Stimulated activated CD8-positive, alpha-beta memory T cell treated with anti-CD3 and anti-CD28 coated beads, Interleukin-4, amount 100 ng/mL, for 24 hours (primary cell): ENCODE measurements at places on chromosomes 13 and 19.

- DNase-seq, result no peak
These were observed 66.1 kb upstream of the ABCC4 start for GRCh38 chr13:95367309-95367843.

- DNase-seq, result peak; percentile 56
These were observed 1.0 kb downstream of the PRMT1 start for GRCh38 chr19:49677901-49678674.

- DNase-seq, result no peak
These were observed 267.3 kb downstream of the DLEU7 start for GRCh38 chr13:50576156-50576555.

GRCh38 chr13:93736081-93736480, 509.5 kb downstream of the GPC6 start:
- no peak for DNase-seq

- DNase-seq, result no peak
These were observed 44.3 kb downstream of the SPRY2 start for GRCh38 chr13:80296638-80297037.

DNA sequence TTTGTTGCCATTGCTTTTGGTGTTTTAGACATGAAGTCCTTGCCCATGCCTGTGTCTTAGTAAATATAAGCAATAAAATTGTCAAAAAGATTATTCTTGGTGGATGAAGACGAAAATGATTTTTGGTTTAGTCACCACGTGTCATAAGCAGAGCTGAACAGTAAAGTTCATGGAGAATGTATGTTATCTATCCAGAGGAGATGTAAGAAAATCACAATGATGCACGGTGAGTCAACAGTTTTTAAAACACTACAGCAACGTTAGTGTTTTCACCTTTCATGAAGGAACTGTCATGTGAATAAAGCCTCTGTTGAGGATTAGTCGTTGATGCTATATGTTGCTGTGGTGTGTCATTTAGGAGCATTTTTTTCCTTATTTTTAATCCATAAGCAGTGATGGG, 137.6 kb downstream of the GPC6 start:
- no peak for DNase-seq

DNA sequence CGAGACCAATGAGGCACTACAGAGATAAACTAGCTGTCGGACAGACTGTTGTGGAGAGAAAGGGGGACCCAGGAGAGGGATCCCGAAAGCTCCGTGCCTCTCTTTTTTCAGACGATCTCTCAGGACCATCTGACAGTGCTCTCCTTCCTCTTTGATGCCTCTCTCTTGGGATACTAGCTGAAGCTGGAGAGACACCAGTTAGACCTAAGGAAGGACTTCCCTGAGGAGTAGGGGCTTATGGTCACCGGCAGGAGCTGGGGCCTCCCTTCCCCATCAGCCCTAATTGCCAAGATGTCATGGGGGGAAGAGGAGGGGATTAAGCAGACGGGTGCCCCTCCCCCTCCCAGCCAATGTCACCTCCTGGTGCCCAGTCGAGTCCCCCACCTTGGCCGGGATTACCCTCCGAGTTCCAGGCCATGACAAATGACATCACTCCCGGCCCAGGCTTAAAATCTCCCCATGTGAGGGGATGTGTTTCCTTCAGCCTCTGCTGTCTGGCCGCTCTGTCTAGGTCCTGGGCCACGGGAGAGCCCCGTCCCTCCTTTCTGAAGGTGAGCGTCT, at the start of gene CRX:
Gene CRX, plus strand, starts transcription at position 478 of the 561 bp plus-strand sequence. CDS start 12,507 bp downstream, outside the sequence.
- DNase-seq, result no peak

DNA sequence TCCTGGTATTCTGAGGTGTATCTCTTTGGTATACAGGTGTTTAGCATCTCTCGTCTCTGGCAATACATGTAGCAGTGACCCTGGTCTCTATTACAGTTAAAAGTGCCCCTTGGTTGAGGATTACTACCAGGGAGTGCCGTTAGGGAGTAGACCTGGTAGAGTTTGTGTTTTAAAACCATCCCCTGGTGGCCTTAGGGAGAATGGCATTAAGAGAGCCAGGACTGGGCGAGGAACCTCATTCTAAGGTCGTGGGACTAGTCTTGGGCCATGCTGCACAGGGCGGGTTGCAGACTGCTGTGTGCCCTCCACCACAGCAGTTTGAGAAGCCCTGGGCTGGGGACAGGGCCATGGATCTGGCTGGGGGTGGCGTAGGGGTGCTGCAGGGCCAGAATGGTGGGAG, 35.0 kb downstream of the B3GLCT start:
- no peak for DNase-seq

DNA sequence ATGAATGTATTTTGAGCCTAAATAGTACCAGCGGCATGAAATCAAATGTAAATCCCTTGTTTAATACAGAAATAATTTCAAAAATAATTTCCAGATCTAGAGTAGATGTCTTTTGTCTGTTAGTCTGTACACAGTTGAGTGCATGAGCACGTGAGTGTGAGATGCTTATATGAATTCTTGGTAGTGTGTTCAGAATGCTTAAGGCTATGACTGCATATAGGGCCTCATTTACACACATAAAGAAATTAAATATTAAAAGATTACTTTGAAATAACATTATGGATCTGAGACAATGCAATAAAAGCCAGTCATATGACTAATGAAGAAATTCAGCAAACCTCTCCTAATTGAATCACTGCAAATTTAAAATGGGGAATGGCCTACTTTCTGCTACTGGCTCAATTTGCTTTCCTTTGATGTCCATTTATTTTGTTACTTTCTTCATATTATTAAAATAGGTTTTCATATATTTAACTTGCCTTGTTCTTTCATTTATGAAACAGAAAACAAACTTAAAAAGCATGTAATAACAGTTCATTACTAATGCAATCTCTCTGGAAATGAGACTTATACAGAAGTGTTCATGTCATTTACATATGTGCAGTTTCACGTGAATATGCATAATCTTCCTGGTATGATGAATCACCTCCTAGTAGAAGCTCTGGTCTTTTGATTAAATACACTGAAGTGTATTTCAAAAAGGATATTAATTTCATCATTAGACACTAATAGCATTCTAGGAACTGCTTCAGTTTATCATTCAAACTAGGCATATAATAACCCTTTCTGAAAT, 4.5 kb downstream of the AMER2 start:
- DNase-seq, result no peak

- no peak for DNase-seq
These were observed 3.2 kb downstream of the NTF4 start for GRCh38 chr19:49061445-49061844.

GRCh38 chr13:23870356-23871140, 18.7 kb downstream of the MIPEP start:
- no peak for DNase-seq

GRCh38 chr19:45250832-45251451, at the start of gene MARK4:
Gene MARK4 (plus strand): TSS chr19:45251271. CDS start chr19:45251589, 318 bp downstream.
- peak; percentile 40 for DNase-seq

- DNase-seq, result no peak
These were observed 33.6 kb upstream of the NANOS3 start for GRCh38 chr19:13843104-13843921.

DNA sequence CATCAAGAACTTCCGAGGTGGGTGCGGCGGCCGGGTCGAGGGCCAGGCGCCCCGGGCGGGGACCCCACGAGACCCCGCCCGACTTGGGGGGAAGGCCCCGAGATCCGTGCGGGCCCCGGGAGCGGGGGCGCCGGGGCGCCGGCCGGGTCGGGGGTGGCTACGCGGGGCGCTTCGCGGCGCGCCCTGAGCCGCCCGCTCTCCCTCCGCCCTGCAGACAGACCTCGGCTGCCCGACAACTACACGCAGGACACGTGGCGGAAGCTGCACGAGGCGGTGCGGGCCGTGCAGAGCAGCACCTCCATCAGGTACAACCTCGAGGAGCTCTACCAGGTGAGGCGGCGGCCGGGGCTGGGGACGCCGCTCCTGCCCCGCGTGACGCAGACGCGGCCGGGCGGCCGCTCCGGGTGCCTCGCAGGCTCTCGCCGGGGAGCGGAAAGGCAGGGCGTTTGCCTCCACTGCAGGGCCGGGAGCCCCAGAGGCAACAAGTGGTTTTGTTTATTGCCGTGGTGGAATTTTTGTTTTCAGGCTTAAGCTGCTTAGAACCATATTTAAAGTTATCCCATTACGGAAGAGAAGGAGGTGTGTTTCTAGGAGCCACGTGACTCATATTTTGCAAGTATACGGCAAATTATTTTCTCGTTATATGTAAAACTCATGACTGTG, 477 bp downstream of the CUL4A start:
- peak; percentile 38 for DNase-seq

GRCh38 chr19:33514885-33515551, 6.6 kb downstream of the PEPD start:
- no peak for DNase-seq
